ENCODE measurements at places on chromosomes 7 and 10. TPM values are rescaled to one million over a fixed set of nuclear protein-coding genes. Genes with fewer than 3 reads are reported as not detected.

The FAM25G gene
- not detected for total RNA-seq

The AHCYL2 gene
- total RNA-seq, result 12.1 TPM

The ITIH2 gene
- not detected for total RNA-seq

The MSS51 gene
- total RNA-seq, result 4.0 TPM

The TFPI2 gene
- not detected for total RNA-seq

The C10orf67 gene
- 0.20 TPM for total RNA-seq

The SRI gene
- 119 TPM for total RNA-seq

The ENTPD1 gene
- total RNA-seq, result 10.9 TPM

The IFT22 gene
- total RNA-seq, result 6.1 TPM

The ZNF804B gene
- total RNA-seq, result not detected

The LRIT1 gene
- total RNA-seq, result not detected

The MLXIPL gene
- not detected for total RNA-seq

The PRSS2 gene
- not detected for total RNA-seq

The SPDYE5 gene
- 0.14 TPM for total RNA-seq

The CACNB2 gene
- not detected for total RNA-seq

The OPN1SW gene
- not detected for total RNA-seq

All from activated naive CD8-positive, alpha-beta T cell treated with anti-CD3 and anti-CD28 coated beads, Interleukin-2, amount 10 ng/mL, durations not matched to agents 7 days and 5 days (primary cell).